Stimulated activated CD4-positive, alpha-beta T cell treated with anti-CD3 and anti-CD28 coated beads, Interleukin-15, amount 100 ng/mL, for 48 hours (primary cell): ENCODE measurements at places on chromosomes 1 and 21.

- no peak for DNase-seq
Measured at GRCh38 chr1:15691434-15692032, 7.4 kb downstream of the PLEKHM2 start.

DNA sequence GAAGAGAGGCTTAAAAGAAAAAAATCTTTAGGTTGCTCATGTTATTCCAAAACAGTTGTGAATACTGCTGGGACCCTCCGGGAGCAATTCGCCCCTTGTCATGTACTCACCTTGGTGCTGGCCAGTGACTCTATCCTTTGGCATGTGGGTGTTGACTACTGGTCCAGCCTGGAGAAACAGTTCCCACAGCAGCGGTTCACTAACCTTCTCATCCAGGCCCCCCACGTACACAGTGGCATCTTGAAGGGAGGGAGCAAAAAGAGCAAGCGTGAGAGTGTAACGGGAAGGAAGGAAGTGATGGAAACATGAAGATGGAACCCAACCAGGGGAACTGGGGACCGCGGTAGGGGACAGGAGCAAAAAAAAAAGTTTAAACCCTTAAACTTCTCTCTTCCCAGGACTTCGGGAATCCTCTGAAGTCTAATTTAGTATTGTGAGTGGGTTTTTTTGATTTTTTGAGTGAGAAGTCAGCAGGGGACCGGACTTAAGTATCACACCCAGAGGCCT, 494 bp downstream of the SF3B4 start:
- DNase-seq = no peak

GRCh38 chr1:17745479-17745955, 9.6 kb upstream of the ACTL8 start:
- no peak for DNase-seq

DNA sequence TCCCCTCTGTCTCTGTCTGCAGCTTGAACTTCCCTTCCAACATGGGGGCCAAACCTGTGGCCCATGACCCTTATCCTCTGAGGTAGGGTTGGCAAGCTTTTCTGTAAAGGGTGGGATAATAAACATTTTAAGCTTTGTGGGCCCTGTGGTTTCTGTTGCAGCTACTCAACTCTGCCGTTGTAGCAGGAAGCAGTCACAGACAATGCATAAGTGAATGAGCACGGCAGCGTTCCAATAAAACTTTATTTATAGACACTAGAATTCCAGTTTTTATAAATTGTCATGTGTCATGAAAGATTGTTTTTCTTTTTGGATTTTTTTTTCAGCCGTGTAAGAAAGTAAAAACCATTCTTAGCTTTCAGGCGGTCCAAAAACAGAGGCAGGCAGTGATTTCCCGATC, 18.2 kb upstream of the CDK18 start:
- DNase-seq = no peak

DNA sequence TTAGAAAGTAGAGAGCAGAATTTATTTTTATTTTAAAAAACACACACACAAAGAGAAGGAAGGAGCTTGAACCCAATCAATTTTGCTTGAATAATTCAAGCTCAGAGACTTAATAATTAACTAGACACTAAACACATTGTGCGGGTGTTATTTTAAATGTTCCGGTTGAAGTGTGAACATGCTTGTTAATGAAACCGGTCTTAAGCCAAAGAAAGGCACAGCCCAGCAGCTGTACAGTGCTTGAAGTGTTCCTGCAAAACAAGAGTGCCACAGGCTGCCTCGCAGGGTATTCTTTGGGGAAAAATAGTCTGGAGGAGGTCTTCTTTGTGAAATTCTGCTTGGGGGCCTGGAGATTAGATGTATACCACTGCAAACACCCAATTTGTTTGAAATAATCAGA, 2.2 kb upstream of the CDC42BPA start:
- no peak for DNase-seq

GRCh38 chr1:38120552-38121230, 74.1 kb upstream of the POU3F1 start:
- DNase-seq = no peak

GRCh38 chr1:28244549-28245251, 8.8 kb downstream of the ATP5IF1 start:
- no peak for DNase-seq

DNA sequence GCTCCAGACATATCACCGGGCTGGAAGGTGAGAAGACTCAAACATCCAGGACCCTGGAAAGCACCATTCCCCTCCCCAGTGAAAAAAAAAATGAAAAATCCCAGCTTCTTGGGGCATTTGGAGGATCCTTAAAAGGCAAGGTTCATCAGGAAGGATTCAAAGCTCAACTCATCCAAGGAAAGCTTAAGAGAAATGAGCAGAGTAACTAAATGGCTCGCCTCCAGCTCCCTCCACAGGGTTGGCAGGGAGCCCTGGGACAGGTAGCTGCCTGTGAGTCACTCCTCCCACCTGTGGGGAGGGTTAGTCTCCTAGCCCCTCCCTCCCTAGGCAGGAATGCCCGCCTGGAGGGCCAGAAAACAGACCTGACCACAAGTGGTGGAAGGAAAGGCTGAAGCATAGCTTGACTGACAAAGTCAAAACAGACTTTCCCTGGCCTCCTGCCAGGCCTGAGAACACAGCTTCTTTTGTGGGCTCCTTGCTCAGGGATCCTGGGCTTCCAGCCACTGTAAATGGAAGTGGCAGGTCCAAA, 712 bp upstream of the LAMB3 start:
- DNase-seq = peak; percentile 59

- DNase-seq = no peak
Measured at GRCh38 chr1:109089242-109090015, 1.1 kb upstream of the TMEM167B start.

DNA sequence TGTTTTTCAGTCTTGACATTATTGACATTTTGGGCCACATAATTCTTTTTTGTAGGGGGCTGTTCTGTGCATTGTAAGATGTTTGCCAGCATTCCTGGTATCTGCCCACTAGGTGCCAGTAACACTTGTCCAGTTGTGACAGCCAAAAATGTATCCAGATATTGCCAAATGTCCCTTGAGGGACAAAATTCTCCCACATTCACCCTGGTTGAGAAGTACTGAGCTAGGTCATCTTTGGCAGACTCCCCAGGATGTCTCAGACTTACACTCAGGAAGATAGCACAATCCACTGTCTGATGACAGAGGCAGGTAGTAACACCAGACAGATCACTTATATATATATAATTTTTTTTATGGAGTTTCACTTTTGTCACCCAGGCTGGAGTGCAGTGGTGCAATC, 5.9 kb downstream of the CD48 start:
- no peak for DNase-seq

DNA sequence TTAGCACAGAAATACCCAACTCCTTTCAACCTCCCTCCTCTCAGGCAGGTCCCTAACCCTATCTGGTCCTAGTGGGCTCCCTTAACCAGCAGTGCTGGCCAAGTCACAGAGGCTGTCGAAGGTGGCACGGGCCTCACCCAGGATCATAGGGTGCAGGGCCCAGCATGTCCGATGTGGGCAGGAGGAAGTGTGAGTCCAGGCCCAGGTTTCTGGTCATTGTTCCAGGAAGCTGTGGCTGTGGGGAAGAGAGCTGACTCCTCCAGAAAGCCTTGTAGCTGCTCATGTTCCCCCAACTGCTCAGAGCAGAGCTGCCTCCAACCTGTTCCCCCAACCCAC, 2.4 kb downstream of the CCDC17 start:
- DNase-seq = no peak

GRCh38 chr21:22278366-22278765, 1280.2 kb downstream of the NCAM2 start:
- no peak for DNase-seq

DNA sequence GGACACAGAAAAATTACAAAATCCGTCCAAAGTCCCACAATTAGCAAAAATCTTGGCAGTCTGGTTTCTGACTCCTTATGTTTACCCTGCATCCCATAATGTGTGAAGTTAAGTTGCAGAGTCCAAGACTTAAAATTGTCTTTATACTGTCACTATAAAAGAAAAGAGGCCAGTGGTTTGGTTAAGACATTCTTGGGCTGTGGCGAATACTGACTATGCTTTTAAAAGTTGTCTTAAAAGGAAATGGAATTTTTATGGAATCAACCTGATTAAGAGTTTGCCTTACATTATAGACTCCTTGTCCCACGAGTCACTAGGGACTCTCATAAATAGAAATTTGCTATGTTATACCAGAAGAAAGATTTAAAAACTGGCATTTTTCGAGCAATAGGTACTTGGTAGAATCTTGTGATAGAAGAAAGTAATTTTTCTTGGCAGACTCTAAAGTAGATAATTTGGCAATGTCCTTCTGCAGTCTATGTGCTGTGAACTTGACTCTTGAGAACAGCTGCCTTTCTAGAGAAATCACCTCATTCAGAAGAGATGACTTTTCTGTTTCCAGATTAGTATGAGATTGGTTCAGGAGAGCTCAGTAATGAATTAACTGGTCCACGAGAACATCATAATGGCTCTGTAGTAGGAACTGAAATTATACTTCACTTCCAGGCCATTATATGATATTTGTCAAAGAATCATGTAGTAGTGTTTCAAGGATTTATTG, 31.8 kb downstream of the NTNG1 start:
- no peak for DNase-seq

GRCh38 chr1:241924080-241924808, 33.3 kb upstream of the BECN2 start:
- DNase-seq = no peak

GRCh38 chr1:8388732-8389562, 71.0 kb downstream of the SLC45A1 start:
- DNase-seq = no peak
